Fibroblast of the aortic adventitia (primary cell): ENCODE measurements at places on chromosomes 7 and 10. TPM values are rescaled to one million over a fixed set of nuclear protein-coding genes. Genes with fewer than 3 reads are reported as not detected.

SLC29A4 gene
- total RNA-seq = 0.49 and 0.90 TPM in 2 replicates

FRMPD2 gene
- not detected in 2 replicates for total RNA-seq

EBF3 gene
- total RNA-seq = 5.2 and 14.7 TPM in 2 replicates

ZNF365 gene
- total RNA-seq = 0.41 and 7.2 TPM in 2 replicates

TRIL gene
- 0.81 and 6.3 TPM in 2 replicates for total RNA-seq

CCL24 gene
- not detected in 2 replicates for total RNA-seq
